T-cell (primary cell): ENCODE measurements at places on chromosomes 6 and 20.

DNA sequence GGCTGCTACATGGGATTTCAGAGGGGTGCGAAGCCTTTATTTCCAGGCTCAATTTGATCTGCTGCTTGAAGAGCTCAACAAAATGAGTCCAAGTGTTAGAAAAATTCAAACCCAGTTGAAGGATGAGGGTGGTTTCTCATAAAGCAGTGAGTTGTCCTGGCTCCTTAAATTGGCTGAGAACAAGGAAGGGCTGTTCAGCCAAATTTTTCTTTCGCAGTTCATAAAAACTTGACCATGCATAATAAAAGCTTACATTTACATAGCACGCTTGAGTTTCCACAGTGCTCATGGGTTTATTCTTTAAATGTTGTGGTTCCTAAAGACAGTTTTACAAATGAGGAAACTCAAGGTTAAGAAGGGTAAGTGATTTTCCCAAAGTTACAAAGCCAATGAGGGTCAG lies 174.4 kb upstream of the FOXA2 start:
- no peak for DNase-seq

- no peak for DNase-seq
These were observed 13.4 kb upstream of the BTN3A2 start for GRCh38 chr6:26351544-26351953.

GRCh38 chr20:3998998-3999397 lies 16.4 kb downstream of the RNF24 start:
- no peak for DNase-seq

DNA sequence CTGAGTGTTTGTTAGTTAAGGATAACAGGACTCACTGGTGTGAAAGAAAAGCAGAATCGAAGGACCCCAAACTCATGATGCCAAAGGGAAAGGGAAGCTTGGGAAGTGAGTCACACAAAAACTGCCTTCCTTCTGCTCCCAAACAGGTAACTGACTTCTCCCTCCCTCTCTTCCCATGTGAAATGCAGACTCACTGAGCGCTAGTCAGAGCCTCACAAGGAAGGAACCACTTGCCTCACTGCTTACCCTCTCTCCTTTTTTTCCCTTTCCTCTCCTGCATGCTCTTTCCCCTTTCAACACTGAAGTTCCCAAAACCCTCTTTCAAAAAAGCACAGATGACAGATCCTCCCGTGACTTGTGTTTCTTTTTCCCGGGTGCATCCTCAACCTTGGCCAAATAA lies 56.4 kb downstream of the LYRM4 start:
- DNase-seq: no peak

- DNase-seq: no peak
These were observed 1044.7 kb upstream of the EPHA7 start for GRCh38 chr6:94464018-94464510.

GRCh38 chr6:142692942-142693341 lies 252.0 kb downstream of the HIVEP2 start:
- peak; percentile 68 for DNase-seq

DNA sequence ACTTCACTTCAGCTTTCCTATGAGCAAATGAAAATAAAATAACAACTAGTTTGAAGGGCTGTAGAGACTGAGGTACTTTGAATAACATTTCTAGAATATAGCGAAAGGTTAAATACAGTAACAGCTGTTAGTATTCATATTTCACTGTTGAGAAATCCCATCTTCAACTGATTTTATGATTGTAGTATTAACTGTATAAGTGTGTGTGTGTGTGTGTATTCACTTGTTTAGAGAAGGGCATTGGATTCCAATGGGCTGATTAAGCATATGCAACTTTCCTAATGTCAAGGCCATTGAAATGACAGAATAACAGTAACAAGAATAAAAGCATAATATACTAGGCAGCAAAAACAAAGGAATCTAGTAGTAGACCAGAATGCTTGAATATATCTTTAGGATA lies 957.5 kb upstream of the EPHA7 start:
- DNase-seq: no peak

GRCh38 chr6:34333858-34334257 lies 58.6 kb downstream of the NUDT3 start:
- DNase-seq: no peak

DNA sequence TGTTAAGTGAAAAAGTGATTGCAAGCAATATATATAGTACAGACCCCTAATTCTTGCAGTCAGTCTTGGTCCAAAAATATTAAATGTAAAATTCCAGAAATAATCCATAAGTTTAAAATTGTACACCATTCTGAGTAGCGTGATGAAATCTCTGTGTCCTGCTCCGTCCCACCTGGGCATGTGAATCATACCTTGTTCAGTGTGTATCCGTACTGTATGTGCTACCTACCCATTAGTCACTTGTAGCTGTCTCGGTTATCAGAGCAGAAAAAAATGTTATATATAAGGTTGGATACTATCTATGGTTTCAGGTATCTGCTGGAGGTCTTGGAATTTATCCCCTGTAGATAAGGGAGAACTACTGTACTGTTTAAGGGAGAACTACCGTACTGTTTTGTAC lies 16.3 kb downstream of the IRAK1BP1 start:
- no peak for DNase-seq

DNA sequence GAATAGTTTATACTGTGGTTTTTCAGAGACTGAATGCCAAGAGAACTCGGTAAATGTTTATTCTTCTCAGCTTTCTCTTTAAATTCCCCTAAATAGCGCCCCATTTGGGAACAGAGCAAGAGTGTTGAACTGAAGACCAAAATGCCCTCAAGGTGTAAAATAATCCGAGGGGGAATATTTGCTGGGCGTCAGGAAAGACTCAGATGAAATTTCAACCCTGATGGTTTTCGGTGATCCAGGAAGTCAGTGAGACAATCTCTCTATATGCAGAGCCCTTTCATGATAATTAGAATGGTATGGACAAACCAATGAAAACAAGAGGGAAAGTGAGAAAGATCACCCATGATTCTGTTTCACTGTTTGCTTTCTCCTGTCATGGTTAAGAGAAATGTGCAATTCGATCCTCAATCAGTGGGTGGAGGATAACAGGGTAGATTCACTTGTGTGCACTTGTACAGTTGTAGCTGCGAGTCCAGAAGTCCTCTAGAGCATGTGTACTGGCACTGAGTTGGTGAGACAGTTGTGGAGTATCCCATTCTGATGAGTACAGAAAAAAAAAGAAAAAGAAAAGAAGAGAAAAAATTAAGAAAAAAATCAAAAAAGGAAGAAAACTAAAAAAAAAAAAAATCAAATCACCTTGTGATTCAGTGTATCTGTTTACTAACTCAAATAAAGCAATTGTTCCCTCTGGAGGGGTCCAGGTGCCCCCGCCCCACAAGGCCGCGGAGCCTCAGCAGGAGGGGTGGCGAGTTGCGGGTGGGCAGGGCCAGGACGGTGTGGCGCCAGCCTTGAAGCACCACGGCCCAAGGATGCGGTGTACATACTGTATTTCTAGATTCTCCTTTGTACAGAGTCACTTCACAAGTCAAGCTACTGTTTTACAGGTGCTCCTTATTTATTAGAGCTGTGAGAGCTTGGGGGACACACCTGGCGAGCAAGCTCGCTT lies 164.9 kb downstream of the SCML4 start:
- DNase-seq: no peak

DNA sequence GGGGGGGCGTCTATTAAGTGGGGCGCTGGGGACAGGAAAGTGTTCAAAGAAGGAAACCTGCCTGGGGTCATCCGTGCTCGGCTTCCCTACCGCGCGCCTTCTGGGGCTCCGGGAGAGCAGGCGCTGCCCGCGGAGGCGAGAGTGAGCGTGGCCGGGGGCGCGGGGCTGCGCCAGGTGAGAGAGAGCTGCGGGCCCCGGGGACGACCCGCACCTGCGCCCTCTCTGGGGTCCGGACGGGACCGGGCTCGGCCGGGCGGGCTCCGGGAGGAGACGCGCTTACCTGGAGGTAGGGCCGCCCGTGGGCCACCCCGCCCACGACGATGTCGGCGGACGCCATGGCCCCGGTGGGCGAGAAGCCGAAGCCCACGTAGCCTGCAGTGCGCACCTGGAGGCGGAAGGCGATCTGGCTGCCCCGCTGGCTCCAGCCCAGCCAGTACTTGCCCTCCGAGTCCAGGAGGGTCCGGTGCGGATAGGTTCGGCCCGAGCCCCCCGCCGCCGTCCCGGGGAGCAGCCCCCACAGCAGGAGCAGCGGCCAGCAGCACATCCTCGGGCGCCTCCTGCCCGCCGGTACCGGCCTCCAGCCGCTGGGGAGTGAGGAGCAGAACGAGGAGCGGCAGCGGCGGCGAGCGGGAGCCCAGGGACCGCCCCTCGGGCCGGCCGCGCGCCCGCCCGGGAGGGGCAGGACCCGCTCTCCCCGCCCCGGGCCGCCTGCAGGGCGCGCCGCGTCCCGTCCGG lies at the start of gene MOXD1:
Gene MOXD1 (minus strand): TSS at position 593 of the 735 bp plus-strand sequence. CDS start 49 bp downstream, at position 544.
- DNase-seq: no peak

- DNase-seq: no peak
These were observed 380.0 kb upstream of the MARCKS start for GRCh38 chr6:113476937-113477839.

DNA sequence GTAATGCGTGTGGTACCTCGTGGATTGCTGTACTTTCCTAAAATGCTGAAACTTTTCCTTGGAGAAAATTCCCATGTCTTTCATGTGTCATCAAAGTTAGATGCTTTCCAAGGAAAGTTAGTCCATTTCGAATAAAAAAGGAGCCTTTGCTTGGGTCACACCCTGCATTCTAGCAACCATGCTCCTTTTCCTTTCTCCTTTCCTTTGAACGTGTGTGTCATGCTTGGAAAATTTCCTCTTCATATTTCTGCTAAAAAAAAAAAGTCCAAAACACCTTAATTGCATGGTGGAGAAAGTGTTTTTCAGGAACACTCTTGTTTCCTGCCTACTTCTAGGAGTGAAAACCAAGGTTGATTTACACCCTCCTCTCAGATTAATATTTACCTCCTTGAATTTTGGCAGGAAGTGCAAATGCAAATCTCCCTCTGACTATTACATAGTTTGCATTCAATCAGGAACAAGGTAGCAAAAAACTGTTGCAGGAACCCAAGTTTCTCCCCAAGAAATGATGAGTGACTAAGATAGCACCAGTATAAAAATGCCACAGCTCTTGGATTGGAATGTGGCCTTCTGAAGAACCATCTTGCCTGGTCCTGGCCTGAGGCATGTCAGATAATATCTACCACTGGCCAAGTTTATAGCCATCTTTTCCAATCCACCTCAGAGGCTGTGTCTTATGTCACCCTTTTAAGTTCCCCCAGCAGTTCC lies 590.6 kb downstream of the QKI start:
- no peak for DNase-seq

DNA sequence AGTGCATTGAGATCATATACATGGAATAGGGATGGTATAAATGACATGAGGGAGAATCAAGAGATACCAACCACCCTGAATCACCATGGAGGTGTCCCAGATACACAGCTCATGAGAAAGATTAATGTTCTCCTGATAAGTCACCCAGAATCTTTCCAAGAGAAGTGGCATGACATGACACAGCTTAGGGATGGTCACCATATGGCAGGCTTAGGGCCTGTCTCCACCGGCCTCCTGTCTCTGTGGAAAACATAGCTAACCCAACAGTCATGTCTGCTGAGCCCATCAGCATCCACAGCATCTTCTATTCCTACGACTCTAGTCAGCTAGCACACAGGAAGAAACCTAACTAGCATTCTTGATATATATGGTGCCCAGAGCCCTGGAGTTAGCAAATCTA lies 133.3 kb downstream of the IPCEF1 start:
- no peak for DNase-seq

- no peak for DNase-seq
These were observed 38.3 kb upstream of the MDFI start for GRCh38 chr6:41599852-41600445.

DNA sequence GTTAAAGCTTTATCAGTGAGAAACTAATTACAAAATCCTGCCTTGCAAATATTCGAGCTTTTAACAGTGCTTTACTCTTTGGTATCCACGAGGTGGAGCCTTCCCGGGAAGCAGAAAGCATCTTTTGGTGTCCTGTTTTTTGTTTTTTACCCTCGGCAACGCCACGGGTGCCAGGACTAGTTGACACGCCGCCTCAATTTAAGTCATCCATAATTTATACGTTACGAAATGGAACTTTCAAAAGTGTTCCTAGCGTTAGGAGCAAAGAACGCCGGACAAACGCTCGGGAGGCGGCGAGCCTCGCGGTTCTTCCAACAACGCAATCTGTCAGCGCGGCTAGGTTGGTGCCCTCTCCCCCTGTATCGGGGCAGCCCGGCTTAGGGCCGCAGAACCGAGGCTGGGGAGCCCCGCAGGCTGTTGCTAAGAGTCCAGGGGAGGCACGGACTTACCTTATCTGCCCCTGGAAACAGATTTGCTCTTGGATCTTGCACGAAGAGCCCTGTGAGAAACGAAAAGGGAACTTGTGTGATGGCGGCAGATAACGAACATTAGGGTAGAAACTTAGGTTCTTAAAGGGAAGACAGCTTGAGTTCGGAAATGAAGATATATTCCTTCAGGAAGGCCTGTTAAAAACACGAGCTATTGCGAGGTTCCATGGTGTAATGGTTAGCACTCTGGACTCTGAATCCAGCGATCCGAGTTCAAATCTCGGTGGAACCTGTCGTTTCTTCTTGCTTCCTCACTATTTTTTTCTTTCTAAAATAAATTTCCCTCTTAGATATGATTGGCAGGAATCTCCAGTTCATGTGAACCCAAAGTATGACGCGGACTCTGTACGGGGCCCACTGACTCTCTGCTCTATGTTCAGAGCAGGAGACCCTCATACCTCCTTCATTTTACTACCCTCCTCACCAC lies 46.2 kb upstream of the ZNF184 start:
- DNase-seq: peak; percentile 64
